ENCODE measurements at places on chromosomes 7 and 10.

GRCh38 chr10:67402620-67403019 is 293.4 kb downstream of the CTNNA3 start:
- no peak for DNase-seq

- DNase-seq, result no peak
These were observed 83.6 kb downstream of the MPP7 start for GRCh38 chr10:28219251-28219650.

DNA sequence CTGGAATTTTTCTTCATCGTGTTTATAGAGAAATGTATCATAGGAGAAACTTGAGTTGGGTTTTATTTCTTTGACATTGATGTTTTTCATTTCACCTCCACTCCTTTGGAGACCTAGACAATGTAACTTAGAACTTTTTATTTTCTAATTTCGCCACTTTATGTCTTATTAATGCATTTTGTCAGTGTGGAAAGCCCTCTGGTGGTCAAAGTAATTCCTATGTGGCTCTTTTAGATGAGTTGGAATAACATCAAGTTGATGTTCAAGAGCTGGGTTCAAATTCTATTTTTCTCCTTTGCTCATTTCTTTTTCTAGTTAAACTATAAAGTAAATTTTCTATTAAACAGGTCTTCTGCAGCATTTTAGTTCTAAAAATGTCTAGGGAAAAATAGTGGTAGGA is 478.6 kb downstream of the LRMDA start:
- DNase-seq, result no peak

DNA sequence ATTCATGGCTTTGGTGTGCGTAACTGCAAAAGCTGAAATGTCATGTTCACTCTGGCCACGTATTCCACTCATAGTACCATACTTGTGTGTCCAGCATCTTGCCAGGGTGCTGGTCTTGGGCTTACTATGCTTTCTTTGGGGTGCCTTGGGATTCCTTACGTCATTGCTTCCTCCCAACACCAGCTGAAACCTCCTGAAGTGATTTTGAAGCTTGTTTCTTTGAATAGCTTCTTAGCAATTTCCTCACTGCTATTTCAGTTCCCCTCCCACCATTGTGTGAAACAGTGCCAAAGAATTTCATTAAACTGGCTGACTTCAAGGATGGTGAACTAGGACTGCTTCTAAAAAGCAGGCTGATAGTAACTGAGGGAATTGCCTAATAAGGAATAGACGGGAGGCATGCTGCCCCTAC is 36.9 kb downstream of the ENTPD1 start:
- DNase-seq, result no peak

GRCh38 chr10:61612450-61612849 is 50.3 kb upstream of the CABCOCO1 start:
- no peak for DNase-seq

GRCh38 chr10:69307434-69307833 is 29.1 kb downstream of the HK1 start:
- DNase-seq, result no peak

DNA sequence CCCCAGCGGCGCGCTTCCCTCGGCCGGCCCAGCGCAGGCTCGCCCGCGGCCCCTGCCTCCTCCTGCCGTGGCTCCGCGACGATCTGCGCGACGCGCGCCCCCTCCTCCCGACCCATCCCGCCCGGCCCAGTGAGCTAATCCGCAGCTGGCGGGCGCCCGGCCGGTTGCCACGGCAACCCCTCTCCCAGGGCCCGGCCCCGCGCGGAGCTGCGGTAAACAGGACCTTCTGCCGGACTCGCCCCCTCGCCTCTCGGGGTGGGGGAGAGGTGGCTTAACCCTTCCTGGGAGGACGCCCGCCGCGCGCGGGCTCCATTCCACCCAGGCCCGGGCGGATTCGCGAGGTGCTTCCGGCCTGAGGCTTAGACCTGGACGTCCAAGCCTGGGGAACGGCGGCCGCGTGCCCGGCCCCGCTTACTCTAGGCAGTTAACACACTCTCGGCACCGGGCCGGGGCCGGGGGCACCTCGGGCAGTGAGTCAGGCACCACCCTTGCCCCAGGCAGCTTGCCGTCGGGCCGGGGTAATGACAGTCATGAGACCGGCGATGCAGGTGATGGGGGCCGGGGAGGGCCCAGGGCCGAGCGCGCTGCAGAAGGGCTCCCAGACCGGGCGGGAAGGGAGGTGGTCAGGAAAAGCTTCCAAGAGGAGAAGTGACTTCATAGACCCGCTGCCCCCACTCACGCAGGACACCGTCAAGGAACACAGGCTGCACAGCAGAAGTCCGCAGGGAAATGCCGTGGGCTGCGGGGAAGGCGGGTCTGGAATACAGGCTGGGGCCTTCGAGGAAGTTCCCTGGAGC is at the start of gene DENND2A:
Gene DENND2A, minus strand, starts transcription at position 87 of the 797 bp plus-strand sequence. CDS start 38,416 bp downstream, outside the sequence.
- DNase-seq, result no peak

DNA sequence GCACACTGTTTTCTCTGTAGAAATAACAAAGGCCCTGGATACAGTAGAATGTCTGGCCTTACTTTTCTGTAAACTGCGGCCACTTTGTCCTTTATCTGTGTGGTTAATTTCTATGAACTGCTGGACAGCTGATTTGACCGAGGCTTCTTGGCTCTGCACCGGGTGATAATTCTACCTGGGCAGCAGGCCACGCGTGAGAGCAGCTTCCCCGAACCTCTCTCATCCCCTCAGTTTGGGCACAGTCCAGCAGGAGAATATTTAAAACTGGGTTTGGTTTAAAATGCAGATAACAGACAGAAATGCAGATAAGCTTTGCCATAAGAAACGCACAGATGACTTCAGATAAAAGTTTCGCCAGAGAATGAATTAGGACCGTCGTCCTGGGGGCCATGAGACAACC is 81.0 kb downstream of the CELF2 start:
- DNase-seq, result no peak

GRCh38 chr10:96176985-96177384 is 46.9 kb downstream of the ZNF518A start:
- no peak for DNase-seq

Measured in activated CD8-positive, alpha-beta memory T cell treated with anti-CD3 and anti-CD28 coated beads for 1 hour (primary cell).